Forelimb muscle (tissue), 1 donor: ENCODE measurements at places on chromosomes 5 and 9. TPM values are rescaled to one million over a fixed set of nuclear protein-coding genes. Genes with fewer than 3 reads are reported as not detected.

Gene SPATA31A3
- not detected for polyA plus RNA-seq

Gene QRFP
- polyA plus RNA-seq = 0.33 TPM

Gene OR1Q1
- polyA plus RNA-seq = not detected

Gene GDNF
- polyA plus RNA-seq = 11.2 TPM

Gene PCDHB3
- 1.6 TPM for polyA plus RNA-seq

Gene IL9
- polyA plus RNA-seq = not detected

Gene MCTP1
- 7.2 TPM for polyA plus RNA-seq

Gene AQP7
- 1.9 TPM for polyA plus RNA-seq

Gene DIPK1B
- 18.2 TPM for polyA plus RNA-seq

Gene ECSCR
- 29.8 TPM for polyA plus RNA-seq

Gene PDGFRB
- 115 TPM for polyA plus RNA-seq

Gene FOXD4L4
- not detected for polyA plus RNA-seq

Gene PDE4D
- polyA plus RNA-seq = 40.4 TPM

Gene AP3S1
- 85.6 TPM for polyA plus RNA-seq

Gene SHOC1
- 0.11 TPM for polyA plus RNA-seq

Gene SLC28A3
- not detected for polyA plus RNA-seq

Gene OR2V2
- not detected for polyA plus RNA-seq

Gene RASEF
- polyA plus RNA-seq = 0.43 TPM

Gene GABBR2
- polyA plus RNA-seq = 0.82 TPM

Gene SLC6A7
- polyA plus RNA-seq = 0.30 TPM

Gene HOMER1
- polyA plus RNA-seq = 29.4 TPM

Gene FOXD1
- 0.76 TPM for polyA plus RNA-seq

Gene TOPORS
- polyA plus RNA-seq = 17.4 TPM

Gene RXRA
- polyA plus RNA-seq = 28.9 TPM

Gene TLR4
- polyA plus RNA-seq = 5.0 TPM

Gene SLC34A1
- not detected for polyA plus RNA-seq

Gene ANKH
- 14.2 TPM for polyA plus RNA-seq

Gene MLANA
- 0.80 TPM for polyA plus RNA-seq

Gene FAM200C
- 10.9 TPM for polyA plus RNA-seq
